ENCODE measurements at places on chromosomes 3 and 15.

DNA sequence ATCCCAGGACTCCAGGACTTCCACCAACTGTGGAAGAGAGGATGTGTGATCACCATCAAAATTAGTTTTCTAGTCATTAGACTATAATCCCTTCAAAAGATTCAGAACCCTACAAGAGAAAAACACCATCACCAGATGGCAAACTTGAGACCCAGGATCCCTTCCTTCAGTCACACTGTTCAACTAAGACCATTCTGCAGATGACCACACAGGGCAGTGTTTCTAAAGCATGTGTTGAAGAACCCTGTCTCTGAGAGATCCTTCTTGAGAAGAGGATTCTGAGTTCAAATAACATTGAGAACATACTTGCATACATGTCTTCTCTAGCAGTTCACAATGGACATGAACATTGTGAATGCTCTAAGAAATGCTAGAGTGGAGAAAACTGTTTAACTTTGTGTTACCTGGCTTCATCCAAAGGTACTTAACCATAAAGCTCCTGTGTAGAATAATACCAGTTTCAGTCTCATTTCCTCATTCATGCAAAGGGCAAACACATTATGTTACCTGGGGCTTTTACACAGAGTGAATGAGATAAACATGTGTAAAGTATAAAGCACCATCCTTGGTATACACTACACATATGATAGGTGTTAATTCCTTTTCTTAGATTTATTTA, 2.4 kb upstream of the ADGRG7 start:
- DNase-seq = no peak

- DNase-seq = no peak
Observed at GRCh38 chr3:145952536-145952935, 208.4 kb downstream of the PLOD2 start.

DNA sequence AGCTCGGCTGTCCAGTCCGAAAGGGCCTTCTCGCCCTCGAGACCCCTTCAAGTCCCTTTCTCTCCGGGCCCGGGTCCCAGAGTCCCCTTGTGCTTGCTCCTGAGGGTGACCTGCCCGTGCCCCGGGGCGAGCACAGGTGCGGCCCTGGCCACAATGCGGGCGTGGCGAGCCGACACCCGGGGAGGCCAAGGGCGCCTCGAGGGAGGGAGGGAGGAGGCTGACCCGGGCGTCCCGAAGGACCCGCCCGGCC, 810 bp upstream of the MEF2A start:
- no peak for DNase-seq

GRCh38 chr3:73727117-73727821, 102.5 kb upstream of the PDZRN3 start:
- DNase-seq = no peak
